Mucosa of gallbladder (tissue), 1 donor: ENCODE measurements at places on chromosomes 11 and 22. TPM values are rescaled to one million over a fixed set of nuclear protein-coding genes. Genes with fewer than 3 reads are reported as not detected.

- DNase-seq = no peak
These were observed 139.2 kb downstream of the HIPK3 start for GRCh38 chr11:33396361-33396760.

TCN2 gene
- total RNA-seq = 186 TPM

GRCh38 chr11:13680501-13681264, 12.2 kb downstream of the FAR1 start:
- DNase-seq = no peak

DNA sequence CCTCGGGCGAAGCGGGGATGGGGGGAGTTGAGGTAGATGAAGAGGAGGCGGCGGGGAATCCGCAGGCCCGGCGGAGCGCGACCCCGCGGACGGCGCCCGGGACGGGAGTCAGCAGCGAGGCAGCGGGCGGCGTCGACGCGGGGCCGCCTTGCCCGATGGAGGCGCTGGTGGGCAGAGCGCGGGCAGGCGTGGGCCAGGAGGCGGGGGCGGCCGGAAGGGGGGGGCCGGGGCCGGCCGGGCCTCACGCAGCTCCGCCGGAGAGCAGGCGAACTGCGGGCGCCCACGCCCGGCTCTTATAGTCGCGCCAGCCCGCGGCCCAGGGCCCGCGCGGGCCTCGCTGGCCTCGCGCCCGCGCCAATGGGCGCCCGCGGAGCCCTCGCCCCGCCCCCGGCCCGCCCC, at the start of gene IGF2:
TSS of gene IGF2 (minus strand) at position 267 of the 399 bp plus-strand sequence. CDS start 3,866 bp downstream, outside the sequence.
- no peak for DNase-seq

SCUBE2 gene
- 22.0 TPM for total RNA-seq

LYVE1 gene
- total RNA-seq = 19.7 TPM

CHRM1 gene
- 0.09 TPM for total RNA-seq

DNA sequence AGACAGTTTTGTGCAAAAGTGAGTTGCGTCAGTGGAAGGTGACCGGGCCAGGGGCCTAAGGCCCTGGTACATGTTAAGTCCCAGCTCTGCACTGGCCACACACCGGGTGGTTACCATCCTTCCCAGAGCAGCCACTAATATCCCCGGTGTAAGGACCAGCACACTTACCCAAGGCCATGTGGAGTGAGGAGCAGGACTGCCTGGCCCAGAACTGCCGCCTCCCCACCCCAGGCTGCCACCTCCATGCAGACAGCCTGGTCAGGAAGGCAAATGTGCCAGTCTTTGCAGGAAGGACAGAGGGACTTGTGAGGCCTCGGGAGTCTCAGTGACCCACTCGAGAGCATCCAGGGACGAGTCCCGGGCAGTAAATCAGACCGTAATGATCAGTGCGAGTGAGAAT, 102.9 kb downstream of the MORC2 start:
- no peak for DNase-seq

GRCh38 chr22:34587357-34588356, 478.3 kb upstream of the ISX start:
- no peak for DNase-seq
